Upper lobe of right lung (tissue), 1 donor: ENCODE measurements at places on chromosomes 1 and 21. TPM values are rescaled to one million over a fixed set of nuclear protein-coding genes. Genes with fewer than 3 reads are reported as not detected.

Gene WDR4
- 18.4 TPM for total RNA-seq

GRCh38 chr1:11352816-11353799 is 80.1 kb downstream of the UBIAD1 start:
- DNase-seq, result no peak
- H3K4me1 ChIP-seq, result no peaks in the 10 kb centered on the region
- peaks cover 30% of the 10 kb centered on the region for H3K27me3 ChIP-seq

Gene UBE2U
- total RNA-seq, result not detected

Gene C1orf94
- total RNA-seq, result not detected

GRCh38 chr1:117565745-117566455 is 39.9 kb upstream of the TENT5C start:
- H3K36me3 ChIP-seq, result no peaks in the 10 kb centered on the region
- peak; percentile 51 for DNase-seq
- H3K4me1 ChIP-seq, result peaks cover 5% of the 10 kb centered on the region
- H3K27ac ChIP-seq, result no peak overlapping the region
- no peaks in the 10 kb centered on the region for H3K27me3 ChIP-seq

Gene OLIG1
- total RNA-seq, result 1.6 TPM

DNA sequence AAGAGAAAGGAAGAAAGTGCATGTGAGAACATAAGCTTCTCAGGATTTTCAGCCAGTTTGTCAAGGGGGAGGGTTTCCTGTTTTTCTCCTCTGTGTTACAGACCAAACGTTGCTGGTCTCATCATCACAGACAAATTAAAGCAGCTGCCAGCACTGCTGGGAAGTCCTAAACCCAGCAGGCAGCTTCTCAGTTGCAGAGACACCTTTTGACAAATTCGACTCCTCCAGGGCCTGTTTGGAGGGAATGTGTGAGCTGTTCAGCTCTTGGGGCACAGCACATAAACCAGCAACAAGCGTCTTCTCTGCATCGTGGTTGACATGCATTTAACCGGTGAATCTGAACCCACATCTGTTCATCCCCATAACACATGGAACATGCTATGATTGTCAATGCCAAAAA is 454.6 kb upstream of the RUNX1 start:
- H3K27me3 ChIP-seq, result no peaks in the 10 kb centered on the region
- peak overlapping the region; percentile 18 for H3K27ac ChIP-seq
- DNase-seq, result no peak
- no peak overlapping the region for H3K4me3 ChIP-seq

- peaks cover 13% of the 10 kb centered on the region for H3K4me1 ChIP-seq
- DNase-seq, result no peak
- no peaks in the 10 kb centered on the region for H3K27me3 ChIP-seq
- H3K27ac ChIP-seq, result no peak overlapping the region
- no peak overlapping the region for H3K4me3 ChIP-seq
These were observed 15.9 kb upstream of the POGZ start for GRCh38 chr1:151475175-151475574.

- H3K36me3 ChIP-seq, result no peaks in the 10 kb centered on the region
- H3K27me3 ChIP-seq, result no peaks in the 10 kb centered on the region
- H3K4me1 ChIP-seq, result no peaks in the 10 kb centered on the region
- no peak overlapping the region for H3K4me3 ChIP-seq
- no peak overlapping the region for H3K27ac ChIP-seq
These were observed 8.4 kb downstream of the ETNK2 start for GRCh38 chr1:204143276-204144041.

DNA sequence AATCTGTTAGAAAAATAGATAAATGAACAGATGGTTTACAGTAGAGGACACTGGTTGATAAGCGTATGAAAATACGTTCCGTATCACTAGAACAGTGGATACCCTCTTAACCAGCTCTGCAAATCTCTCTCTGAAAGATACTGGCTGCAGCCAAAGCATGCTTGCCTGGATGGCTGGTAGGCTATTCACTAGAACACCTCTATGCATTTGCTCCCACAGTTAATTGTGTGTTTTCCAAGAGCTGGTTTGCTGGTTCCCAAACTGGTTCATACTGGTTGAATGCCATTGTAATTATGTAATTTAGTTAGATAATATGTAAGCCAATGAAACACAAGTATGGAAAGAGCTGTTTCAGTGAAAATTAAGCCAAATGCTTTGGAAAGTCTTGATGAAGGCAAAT is 126.6 kb downstream of the C1orf21 start:
- H3K4me3 ChIP-seq, result no peak overlapping the region
- no peak overlapping the region for H3K27ac ChIP-seq
- peaks cover 12% of the 10 kb centered on the region for H3K4me1 ChIP-seq
- no peaks in the 10 kb centered on the region for H3K27me3 ChIP-seq
- no peaks in the 10 kb centered on the region for H3K36me3 ChIP-seq

DNA sequence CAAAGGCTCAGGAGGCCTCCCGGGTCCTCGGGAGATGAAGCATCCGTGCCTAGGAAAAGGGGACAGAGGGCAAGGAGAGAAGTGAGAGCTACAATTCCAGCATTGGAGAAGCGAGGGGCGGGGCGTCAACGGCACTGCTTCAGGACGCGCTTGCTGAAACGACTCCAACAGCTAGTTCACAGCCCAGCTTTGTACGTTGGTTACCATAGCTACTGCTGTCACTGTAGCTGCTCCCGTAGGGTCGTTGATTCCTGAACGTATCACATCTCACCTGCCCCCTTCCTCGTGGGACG is 63.1 kb downstream of the TOR1AIP2 start:
- H3K27ac ChIP-seq, result no peak overlapping the region
- peaks cover 20% of the 10 kb centered on the region for H3K4me1 ChIP-seq
- DNase-seq, result peak; percentile 80
- no peaks in the 10 kb centered on the region for H3K27me3 ChIP-seq
- peak overlapping the region; percentile 48 for H3K4me3 ChIP-seq

DNA sequence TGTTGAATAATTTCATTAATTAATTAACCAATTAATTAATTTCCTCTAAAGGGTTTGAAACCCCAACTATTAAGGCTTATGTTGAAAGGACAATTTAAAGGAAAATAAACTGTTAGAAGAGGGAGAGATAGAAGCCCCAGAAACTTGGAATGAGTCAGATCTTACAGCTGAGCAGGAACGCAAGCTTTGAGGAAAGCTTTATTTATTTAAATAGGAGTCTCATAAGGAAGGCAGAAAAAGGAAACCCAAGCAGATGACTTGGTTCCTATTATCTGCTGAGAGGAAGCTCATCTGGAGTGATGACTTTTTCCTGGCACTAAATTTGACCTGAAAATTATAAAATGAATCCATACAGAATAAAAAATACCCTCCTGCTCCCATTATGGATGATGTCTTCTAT is 105.1 kb downstream of the ROR1 start:
- no peak for DNase-seq
- no peaks in the 10 kb centered on the region for H3K27me3 ChIP-seq
- H3K36me3 ChIP-seq, result no peaks in the 10 kb centered on the region
- no peaks in the 10 kb centered on the region for H3K4me1 ChIP-seq

DNA sequence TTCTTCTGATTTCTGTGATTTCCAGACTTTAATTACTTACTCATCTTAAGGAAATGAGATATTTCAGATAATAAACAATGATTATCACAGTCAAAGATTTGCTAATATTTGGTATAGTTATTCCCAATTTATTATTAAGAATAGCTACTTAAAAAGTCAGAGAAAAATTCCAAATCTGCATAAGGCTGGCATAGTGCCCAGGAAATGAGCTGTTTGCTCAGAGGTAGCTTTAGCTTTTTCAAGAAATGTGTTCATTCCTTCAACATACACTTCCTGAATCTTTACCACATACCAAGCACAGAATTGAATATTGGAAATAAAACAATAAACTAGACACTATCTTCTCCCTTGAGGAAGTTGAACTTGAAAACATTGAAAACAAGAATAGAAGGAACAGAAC is 44.3 kb upstream of the KCNK1 start:
- H3K36me3 ChIP-seq, result no peaks in the 10 kb centered on the region
- no peaks in the 10 kb centered on the region for H3K27me3 ChIP-seq
- no peaks in the 10 kb centered on the region for H3K4me1 ChIP-seq
- no peak for DNase-seq
- H3K27ac ChIP-seq, result no peak overlapping the region

DNA sequence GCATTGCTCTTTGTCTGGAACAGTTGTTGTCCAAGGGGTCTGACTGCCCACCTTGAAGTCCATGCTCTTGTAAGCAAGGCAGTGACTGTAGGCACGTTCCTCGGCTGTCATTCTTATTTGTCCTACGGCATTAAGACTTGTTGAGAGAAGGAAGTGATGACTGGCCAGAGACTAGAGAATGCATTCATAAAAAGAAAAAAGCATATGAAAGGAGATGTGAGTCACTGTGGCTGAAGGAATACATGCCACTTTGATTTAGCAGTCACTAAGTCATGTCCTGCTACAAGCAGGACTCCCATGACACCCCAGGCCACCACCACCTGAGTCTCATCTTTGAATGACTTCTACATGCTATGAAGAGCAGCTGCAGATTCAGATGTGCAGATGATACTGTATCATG is 50.5 kb downstream of the CNN3 start:
- H3K4me3 ChIP-seq, result no peak overlapping the region
- no peaks in the 10 kb centered on the region for H3K4me1 ChIP-seq
- H3K27ac ChIP-seq, result no peak overlapping the region
- H3K36me3 ChIP-seq, result no peaks in the 10 kb centered on the region
- H3K27me3 ChIP-seq, result no peaks in the 10 kb centered on the region

DNA sequence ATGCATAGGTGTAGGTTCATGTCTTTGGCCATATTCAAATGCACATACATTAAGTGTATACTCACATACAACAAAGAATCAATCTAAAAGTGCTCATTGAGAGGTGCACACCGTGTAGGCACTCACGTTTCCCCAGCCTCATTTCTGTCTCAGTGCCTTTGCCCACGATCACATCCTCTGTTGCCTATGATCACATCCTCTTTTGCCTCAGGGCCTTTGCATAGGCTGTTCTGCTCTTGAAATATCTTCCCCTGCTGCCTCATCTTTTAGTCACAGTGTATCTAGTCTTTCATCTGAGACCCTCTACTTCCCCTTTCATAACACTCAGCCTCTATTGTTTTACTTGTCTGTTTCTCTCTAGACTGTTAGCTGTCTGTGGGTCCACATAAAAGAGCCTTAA is 69.3 kb downstream of the FOXD2 start:
- peaks cover 55% of the 10 kb centered on the region for H3K27me3 ChIP-seq
- DNase-seq, result no peak
- peaks cover 13% of the 10 kb centered on the region for H3K4me1 ChIP-seq
- H3K36me3 ChIP-seq, result no peaks in the 10 kb centered on the region

DNA sequence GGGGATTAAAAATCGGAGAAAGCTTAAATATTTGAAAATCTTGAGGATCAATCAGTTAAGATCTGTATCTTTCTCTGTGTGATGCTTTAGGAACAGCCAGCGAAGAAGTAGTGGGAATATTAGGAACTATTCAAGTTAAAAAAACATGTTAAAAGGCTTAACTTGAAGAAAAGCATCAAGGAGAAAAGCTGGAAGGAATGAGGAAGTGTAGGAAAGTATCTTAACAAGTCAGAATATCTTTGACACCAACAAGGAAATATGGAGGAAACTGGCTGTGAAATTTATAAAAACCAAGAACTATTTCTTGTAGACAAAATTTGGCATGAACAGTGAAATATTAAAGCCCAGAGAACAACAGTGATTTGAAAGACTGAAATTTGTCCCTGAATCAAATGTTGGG is 60.4 kb downstream of the ATF6 start:
- no peak for DNase-seq
- H3K27ac ChIP-seq, result no peak overlapping the region
- H3K27me3 ChIP-seq, result no peaks in the 10 kb centered on the region
- peaks cover 18% of the 10 kb centered on the region for H3K36me3 ChIP-seq
- no peak overlapping the region for H3K4me3 ChIP-seq

DNA sequence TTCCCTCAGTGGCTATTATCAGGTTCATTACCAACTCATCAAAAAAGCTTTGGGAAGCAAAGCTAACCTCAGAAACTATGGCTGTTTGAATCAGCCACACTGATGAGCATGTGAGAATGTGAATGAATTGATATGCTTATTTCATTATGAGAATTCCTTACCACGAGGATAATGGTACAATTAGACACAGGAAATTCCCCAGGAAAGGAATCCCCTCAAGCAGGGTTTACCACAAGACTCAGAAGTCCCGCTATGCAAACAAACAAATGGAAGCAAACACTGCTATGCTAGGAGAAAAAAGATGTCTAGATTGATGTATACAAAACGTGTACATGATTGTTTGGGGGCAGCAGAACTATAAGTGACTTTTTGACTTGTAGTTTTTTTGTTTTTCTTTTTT is 205.0 kb downstream of the HMCN1 start:
- no peaks in the 10 kb centered on the region for H3K36me3 ChIP-seq
- no peaks in the 10 kb centered on the region for H3K27me3 ChIP-seq
- no peak for DNase-seq
- no peaks in the 10 kb centered on the region for H3K4me1 ChIP-seq

Gene PTGS2
- 30.4 TPM for total RNA-seq

DNA sequence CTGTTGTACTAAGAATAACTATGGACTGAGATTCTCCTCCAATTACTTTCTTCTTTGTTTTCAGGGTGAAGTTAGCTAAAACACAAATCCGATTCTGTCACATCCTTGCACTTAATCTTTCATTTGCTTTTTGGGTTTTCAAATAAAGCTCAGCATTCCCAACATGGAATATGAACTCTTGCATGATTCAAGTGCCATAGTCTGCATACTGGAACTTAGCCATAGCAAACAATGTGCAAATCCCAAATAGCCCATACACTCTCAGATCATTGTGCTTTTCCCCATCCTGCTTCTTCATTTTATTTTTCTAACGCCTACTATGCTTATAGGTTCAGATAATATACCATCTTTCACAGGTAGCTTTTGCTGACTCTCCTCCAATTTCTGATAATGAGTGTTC is 455.8 kb upstream of the PRMT6 start:
- DNase-seq, result no peak
- no peak overlapping the region for H3K4me3 ChIP-seq
- no peaks in the 10 kb centered on the region for H3K4me1 ChIP-seq
- H3K27ac ChIP-seq, result no peak overlapping the region

GRCh38 chr1:150024156-150024555 is 13.6 kb upstream of the OTUD7B start:
- no peak overlapping the region for H3K27ac ChIP-seq
- H3K4me1 ChIP-seq, result no peaks in the 10 kb centered on the region
- no peaks in the 10 kb centered on the region for H3K36me3 ChIP-seq
- no peak for DNase-seq
- no peaks in the 10 kb centered on the region for H3K27me3 ChIP-seq

Gene ODF2L
- 47.0 TPM for total RNA-seq

- no peaks in the 10 kb centered on the region for H3K27me3 ChIP-seq
- no peak overlapping the region for H3K27ac ChIP-seq
- DNase-seq, result no peak
- H3K4me1 ChIP-seq, result no peaks in the 10 kb centered on the region
- H3K36me3 ChIP-seq, result no peaks in the 10 kb centered on the region
- no peak overlapping the region for H3K4me3 ChIP-seq
These were observed 45.0 kb downstream of the VAV3 start for GRCh38 chr1:107919953-107920352.

- H3K36me3 ChIP-seq, result peaks cover 40% of the 10 kb centered on the region
- DNase-seq, result no peak
- no peaks in the 10 kb centered on the region for H3K4me1 ChIP-seq
- H3K4me3 ChIP-seq, result no peak overlapping the region
- no peaks in the 10 kb centered on the region for H3K27me3 ChIP-seq
These were observed 46.8 kb upstream of the C1orf198 start for GRCh38 chr1:230915078-230915477.

- H3K4me3 ChIP-seq, result no peak overlapping the region
- no peaks in the 10 kb centered on the region for H3K4me1 ChIP-seq
- DNase-seq, result no peak
- H3K27me3 ChIP-seq, result no peaks in the 10 kb centered on the region
- no peak overlapping the region for H3K27ac ChIP-seq
These were observed 246.9 kb upstream of the ST6GALNAC5 start for GRCh38 chr1:76620371-76620770.
